Head of caudate nucleus (tissue), 42 donors: ENCODE measurements at places on chromosomes 2 and 18.

GRCh38 chr18:47701134-47701533, 229.3 kb downstream of the SMAD2 start:
- DNase-seq, result no peak

DNA sequence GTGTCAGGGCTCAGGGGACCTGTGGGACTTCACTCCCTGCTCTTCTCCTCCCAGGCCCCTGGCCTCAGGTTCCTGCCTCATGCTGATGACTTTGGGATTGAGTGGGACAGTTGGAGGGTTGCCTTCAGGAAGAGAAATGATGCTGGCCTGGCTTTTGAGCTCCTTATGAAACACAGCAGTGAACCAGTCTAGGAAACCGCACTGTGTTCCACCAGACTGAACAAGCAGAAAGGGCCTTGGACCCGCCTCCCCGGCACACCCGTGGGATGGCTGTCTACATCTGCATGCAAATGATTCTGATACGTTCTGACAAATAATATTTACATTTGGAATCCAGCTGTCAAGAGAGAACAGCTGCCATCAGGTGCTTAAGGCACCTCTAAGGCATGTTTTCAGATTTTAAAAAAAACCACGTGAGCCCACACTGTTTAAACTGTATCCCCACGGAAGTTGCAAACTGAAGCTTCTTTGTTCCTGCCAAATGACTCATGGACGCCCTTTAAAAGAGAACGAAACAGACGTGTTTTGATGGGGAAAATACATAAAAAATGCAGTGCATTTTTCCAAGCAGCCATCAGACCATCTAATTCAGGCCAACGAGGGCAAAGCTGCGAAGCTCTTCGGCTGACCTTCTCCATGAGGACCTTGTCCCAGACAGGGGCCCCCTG, 27.6 kb upstream of the ASAP2 start:
- peak; percentile 66 for DNase-seq

GRCh38 chr2:163395602-163396001, 340.2 kb downstream of the FIGN start:
- no peak for DNase-seq

DNA sequence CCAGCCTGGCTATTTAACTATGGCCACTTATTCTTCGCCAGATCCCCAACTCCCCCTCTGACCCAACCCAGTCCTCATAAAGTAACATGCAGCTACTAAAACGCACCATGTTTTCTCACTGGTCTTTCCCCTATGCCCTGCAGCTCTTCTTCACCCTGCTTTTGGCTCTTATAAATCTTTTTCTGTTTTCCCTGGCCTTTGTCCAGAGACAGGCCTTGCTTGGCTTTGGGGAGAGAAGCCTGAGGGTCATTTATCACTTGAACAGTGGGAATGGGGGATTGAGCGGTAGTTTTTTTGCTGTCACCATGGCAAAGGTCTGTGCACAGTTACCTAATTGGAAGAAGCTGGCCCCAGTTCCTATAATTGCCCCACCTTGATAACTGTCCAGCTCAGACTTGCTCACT, 202.9 kb upstream of the NT5C1B start:
- DNase-seq, result no peak

DNA sequence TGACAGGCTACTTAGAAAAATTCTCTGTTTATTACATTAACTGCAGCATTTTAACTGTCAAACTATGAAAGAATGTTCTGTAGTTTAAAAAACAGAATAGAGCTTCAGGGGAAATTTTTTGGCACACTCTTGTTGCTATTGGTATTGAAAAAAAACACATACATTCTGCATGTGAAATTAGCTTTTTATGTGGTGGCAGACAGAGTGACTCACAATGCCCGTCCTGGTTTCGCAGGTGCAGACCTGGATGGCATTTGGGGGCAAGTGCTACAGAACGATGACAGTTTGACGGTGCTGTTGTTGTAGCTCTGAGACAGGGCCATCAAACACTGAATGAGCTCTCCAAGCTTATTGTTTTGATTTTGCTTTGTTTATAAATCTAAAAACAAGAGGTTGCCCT, 105.0 kb upstream of the MAP3K20 start:
- no peak for DNase-seq

GRCh38 chr18:11053293-11053692, 96.1 kb downstream of the PIEZO2 start:
- no peak for DNase-seq

GRCh38 chr2:226892729-226893128, 56.9 kb downstream of the RHBDD1 start:
- no peak for DNase-seq

GRCh38 chr2:43324259-43325106, 98.1 kb upstream of the ZFP36L2 start:
- no peak for DNase-seq

DNA sequence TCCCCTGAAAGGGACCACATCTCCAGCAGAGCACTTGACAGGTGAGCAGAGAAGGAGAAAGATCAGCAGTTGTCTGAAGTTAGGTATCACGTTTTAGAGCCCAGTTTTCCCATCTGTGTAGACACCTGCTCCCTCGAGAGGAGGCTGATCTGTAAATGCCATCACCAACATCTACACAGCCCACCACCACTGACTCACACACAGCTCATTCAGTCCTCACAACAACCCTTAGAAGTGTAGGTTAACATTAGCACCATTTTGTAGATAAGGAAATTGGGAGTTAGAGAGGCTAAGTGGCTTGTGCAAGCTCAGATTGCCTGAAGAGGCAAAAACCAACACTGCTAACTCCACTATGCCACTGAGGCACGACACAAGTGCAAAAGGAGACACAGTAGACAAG, 37.2 kb upstream of the STAT1 start:
- no peak for DNase-seq

GRCh38 chr2:238638100-238638981, 209.5 kb upstream of the TWIST2 start:
- DNase-seq, result no peak

DNA sequence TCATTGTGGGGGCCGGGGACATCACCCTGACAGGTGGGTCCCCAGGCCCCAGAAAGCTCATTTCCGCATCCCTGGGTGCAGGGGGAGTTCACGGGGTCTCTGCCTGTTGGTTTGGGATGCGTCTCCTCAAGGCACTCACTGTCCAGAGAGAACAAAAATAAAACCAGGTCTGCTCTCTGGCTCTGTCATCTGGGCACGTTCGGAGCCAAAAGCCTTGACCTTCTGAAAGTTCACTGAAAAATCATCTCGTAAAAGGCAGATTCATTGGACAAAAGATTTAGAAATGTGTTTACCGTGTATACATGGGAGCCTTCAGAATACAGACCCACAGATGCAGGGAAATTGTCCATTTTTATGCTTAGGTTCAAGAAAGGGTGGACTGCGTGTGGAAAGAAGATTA, 26.6 kb downstream of the MLPH start:
- no peak for DNase-seq

DNA sequence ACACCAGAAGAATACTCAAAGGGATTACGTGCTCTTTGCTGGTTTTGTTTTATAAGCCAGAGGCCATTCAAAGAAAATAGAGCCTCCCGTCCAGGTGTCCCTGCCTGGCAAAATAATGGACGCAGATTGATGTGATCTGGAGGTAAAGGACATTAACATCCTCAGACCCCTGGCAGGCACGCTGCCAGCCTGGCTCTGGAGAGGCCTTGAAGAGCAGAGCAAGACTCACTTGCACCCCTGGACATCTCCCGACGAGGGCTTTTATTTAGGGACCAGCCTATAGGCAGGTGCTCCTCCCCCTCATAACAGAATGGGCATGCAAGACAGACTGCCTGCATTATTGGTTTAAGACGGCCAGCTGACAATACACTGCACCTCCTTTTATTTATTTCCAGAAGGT, 291.3 kb downstream of the BCL11A start:
- DNase-seq, result no peak
